ENCODE measurements at places on chromosomes 5 and 9. TPM values are rescaled to one million over a fixed set of nuclear protein-coding genes. Genes with fewer than 3 reads are reported as not detected.

FAM153A gene
- total RNA-seq, result 1.0 TPM

- no peak for DNase-seq
These were observed 180.7 kb downstream of the KDM4C start for GRCh38 chr9:6938447-6938846.

- DNase-seq, result no peak
These were observed 21.2 kb downstream of the OXCT1 start for GRCh38 chr5:41848983-41849382.

- DNase-seq, result no peak
These were observed 221.2 kb downstream of the SLC12A2 start for GRCh38 chr5:128304791-128305190.
